ENCODE measurements at places on chromosomes 7 and 10.

DNA sequence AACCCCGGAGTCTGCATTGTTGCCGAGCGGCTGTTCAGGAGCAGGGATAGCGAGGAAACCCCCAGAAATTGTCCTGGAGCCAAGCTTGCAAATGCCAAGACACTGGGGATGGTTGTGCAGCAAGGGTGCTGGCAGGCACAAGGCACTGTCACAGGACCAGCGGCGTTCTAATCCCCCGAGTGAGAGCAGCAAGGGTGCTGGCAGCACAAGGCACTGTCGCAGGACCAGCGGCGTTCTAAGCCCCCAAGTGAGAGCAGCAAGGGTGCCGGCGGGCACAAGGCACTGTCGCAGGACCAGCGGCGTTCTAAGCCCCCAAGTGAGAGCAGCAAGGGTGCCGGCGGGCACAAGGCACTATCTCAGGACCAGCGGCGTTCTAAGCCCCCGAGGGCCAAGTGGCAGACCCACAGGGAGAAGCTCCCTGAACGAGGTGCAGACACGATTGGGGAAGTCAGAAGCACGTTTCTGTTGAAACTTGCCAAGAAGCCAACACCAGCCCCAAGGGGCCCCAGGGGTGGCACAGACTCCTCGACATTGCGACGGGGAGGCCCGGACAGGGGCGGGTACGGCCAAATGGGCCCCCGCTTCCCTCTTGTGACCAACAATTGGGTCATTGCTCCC, 40.4 kb upstream of the INPP5A start:
- no peak for DNase-seq

DNA sequence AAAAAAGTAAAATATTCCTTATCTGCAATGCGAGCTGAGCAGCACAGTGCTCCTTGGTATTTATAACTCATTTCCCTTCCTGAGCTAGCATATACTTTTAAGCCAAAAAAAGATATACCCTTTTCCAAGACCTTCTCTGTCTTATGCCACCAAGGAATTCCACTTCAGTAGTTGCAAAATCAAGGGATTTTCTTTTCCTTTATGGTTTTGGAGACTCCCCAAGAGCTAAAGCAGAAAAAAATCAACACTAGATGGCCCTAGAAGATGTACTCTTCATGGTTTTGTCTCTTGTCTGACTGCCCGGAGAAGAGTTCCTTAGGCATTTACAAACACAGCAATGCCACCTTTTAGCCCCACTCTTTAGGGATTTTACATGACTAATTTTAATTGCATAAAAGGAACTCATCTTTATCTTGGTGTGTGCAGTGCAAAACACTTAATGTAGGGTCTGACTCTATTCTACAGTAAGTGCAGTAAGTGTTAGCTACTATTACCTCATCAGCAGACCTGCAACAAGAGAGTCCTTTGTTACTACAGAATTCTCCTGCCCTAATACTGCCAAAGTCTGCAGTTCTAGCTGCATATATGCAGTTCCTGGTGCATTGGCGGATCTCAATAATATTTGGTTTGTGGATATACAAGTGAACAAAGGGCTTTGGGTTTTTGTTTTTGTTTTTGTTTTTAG, 443.3 kb downstream of the GFRA1 start:
- DNase-seq = no peak

DNA sequence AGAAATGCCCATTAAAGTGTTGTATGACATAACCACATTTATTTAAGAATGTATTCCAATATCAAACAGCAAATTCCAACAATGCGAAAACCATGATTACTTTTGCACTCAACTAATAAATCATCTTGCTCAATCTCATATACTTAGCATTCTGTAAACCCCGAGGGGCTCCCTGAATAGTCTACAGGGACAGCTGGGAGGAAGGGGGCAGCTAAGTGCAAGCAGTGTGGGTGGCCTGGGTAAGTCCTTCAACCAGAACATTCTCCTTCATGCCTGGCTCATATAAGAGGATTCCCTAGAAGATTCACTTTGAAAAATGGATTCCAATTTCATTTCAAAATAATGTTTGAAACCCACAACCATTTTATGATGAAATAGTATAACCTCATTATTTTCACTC, 355.5 kb downstream of the CDC14C start:
- no peak for DNase-seq

DNA sequence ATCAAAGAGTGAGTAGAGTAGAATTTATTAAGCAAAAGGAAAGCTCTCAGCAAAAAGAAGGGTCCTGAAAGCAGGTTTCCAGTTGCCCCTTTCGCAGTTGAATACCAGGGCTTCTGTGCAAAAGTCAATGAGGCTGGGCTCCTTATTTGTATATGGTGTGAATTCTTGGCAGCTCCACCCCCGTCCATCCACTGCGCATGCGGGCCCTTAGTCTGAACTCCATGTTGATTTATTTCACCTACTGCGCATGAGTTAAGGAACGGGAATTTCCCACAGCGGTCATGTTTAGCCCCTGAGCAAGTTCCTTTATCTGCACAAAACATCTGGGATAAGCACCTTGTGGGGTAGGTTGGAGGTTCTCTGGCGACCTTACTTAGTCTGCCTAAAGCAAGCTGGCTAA, 325.6 kb downstream of the ZWINT start:
- no peak for DNase-seq

- no peak for DNase-seq
Measured at GRCh38 chr7:26370011-26370410, 78.3 kb downstream of the SNX10 start.

DNA sequence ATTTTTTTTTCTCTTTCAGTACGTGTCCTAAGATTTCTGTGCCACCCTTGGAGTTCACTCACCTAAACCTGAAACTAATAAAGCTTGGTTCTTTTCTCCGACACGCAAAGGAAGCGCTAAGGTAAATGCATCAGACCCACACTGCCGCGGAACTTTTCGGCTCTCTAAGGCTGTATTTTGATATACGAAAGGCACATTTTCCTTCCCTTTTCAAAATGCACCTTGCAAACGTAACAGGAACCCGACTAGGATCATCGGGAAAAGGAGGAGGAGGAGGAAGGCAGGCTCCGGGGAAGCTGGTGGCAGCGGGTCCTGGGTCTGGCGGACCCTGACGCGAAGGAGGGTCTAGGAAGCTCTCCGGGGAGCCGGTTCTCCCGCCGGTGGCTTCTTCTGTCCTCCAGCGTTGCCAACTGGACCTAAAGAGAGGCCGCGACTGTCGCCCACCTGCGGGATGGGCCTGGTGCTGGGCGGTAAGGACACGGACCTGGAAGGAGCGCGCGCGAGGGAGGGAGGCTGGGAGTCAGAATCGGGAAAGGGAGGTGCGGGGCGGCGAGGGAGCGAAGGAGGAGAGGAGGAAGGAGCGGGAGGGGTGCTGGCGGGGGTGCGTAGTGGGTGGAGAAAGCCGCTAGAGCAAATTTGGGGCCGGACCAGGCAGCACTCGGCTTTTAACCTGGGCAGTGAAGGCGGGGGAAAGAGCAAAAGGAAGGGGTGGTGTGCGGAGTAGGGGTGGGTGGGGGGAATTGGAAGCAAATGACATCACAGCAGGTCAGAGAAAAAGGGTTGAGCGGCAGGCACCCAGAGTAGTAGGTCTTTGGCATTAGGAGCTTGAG, at the start of gene CFTR:
Gene CFTR, plus strand, starts transcription at position 801 of the 830 bp plus-strand sequence. CDS start 70 bp downstream, outside the sequence.
- DNase-seq = no peak

GRCh38 chr7:116528008-116528789, 3.4 kb downstream of the CAV1 start:
- DNase-seq = no peak

DNA sequence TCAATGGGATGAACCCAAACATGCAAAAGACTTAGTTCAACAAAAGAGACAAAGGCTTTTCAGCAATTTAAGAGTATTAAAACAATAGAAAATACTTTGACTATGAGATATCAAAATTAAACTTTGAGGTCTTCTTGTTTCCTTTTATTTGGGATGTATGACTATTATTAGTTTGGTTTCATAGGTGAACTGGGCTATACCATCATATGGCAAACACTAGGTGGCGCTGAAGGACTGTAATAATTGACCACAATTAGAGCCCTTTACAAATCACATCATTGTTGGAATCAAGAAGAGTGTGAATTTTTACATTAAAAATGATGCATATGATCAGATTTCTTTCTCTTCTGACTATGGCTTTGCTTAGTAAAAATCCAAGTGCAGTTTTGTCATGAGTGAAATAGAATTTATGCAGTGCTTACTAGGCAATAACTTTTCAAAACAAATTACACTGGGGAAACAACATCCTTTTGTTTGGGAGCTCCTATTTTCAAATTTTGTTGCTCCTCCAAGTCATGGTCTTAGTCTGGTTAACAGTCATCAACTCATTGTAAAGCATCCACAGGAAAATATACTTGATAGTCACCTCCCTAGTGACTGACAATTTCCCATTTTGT, 14.7 kb upstream of the NXPH1 start:
- peak; percentile 40 for DNase-seq

DNA sequence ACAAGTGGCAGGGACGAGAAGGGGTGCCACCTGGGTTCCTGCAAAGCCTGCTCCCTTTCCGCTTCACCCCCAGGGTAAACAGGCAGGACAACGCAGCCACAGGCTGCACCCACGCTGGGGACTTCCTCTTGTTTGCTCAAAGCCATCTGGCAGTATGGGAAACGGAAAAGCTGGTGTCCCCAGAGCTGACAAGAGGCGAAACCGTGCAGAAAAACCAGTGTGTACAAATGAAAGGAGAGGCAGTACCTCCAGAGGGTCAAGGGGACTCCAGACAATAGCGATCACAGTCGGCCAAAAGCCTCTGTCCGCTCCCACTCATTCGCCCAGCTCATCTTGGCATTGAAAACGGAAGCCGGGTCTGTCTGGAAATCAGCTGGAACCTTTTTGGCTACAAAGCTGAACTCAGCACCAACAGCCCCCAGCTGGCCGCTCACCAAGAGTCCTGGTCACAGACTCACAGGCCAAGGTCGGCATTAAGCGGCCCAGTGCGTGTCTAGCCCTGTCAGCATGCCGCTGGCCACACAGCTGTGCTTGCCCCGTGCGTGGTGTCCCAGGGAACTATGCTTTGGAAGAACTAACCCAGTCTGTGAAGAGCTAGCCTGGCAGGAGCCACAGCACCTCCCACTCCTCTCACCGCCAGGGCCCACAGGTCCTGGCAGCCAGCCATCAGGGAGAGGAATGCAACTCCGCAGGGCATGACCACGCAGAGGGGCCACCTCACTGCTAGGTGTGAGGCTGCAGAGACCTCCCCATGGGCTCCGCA, 10.4 kb downstream of the TNS3 start:
- DNase-seq = no peak

DNA sequence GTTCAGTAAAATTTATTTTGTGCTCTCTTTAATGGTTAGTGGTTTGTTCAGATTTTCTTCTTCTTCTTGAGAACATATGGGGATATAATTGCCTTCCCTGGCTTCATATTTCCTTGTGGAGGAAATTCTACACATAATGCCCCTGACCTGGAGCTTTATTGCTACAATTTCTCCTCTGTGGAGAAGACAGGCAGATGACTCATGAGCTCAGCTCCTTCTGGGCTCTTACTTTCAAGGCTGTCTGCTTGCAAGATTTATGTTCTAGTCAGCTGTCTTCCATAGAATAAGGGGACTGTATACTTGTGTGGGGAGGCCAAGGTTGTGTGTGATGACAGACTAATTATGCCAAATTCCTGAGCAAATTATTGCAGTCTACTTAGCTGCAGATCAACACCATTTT, 1.6 kb downstream of the LRRD1 start:
- DNase-seq = no peak

- no peak for DNase-seq
Measured at GRCh38 chr7:143405173-143406001, 3.3 kb downstream of the EPHA1 start.

DNA sequence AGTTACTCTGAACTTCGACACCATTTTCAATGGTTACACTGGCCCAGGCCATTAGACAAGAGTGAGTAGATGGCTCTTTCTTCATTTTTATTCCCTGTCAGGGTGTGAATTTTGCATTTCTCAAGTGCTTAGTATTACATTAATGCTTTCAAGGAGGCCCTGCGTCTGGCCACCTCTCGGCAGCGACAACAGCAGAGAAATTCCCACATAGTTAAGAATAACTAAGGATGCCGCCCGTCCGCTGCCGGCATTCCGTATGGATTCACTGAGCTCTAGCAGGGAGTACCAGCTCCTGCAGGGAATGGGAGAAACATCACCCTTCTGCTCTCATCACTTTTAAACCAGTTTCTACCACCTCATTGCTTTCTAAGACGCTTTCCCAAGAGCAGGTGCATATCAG, 153.6 kb downstream of the TCERG1L start:
- DNase-seq = no peak

GRCh38 chr10:102246261-102246660, 929 bp downstream of the GBF1 start:
- no peak for DNase-seq

All from DMS79 treated with DMSO at 0.1 percent for 48 hours (cell line).